Endothelial cell of umbilical vein (primary cell): ENCODE measurements at places on chromosomes 1 and 21.

DNA sequence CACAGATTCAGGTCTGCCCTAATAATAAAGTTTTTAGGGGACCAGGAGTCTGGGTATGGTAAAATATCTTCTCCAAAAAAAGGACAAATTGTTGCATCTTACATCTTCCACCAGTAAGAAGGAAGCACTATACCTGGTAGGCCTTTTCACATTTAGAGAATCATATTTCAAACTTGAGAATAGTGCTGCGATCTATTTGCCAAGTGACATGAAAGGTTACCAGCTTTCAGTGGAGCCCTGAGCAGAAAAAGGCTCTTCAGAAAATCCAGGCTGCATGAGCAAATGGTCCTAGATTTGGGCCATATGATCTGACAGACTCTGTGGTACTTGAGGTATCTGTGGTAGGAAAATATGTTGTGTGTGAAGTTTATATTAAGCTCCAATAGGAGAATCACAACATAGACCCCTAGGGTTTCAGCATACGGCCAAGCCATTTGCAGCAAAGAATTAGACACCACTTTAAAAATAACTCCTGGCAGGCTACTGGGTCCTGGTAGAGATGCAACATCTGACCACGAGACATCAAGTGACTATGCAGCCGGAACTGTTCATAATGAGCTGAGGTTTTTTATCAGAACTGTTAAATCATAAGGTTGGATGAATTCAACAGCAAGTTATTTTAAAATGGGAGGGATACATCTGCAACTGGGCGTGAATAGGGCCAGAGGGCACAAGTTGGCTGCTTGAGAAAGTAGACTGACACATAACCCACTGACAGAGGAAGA is 38.6 kb upstream of the CCDC190 start:
- no peak for DNase-seq

GRCh38 chr1:172906778-172907592 is 143.8 kb downstream of the TNFSF18 start:
- DNase-seq, result peak; percentile 96

DNA sequence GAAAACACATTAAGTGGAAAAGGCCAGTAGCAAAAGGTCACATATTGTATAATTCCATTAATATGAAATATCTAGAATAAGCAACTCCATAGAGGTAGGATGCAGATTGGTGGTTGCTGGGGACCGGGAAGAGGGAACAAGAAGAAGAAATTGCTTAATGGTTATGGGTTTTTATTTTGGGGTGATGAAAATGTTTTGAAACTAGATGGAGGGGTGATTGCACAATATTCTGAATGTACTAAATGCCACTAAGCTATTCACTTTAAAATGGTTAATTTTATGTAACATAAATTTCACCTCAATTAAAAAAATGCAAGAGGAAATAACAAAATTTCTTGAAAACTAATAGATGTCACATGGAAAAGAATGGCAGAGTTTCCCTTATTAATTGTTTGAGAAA is 6.7 kb downstream of the KIAA0040 start:
- no peak for DNase-seq

DNA sequence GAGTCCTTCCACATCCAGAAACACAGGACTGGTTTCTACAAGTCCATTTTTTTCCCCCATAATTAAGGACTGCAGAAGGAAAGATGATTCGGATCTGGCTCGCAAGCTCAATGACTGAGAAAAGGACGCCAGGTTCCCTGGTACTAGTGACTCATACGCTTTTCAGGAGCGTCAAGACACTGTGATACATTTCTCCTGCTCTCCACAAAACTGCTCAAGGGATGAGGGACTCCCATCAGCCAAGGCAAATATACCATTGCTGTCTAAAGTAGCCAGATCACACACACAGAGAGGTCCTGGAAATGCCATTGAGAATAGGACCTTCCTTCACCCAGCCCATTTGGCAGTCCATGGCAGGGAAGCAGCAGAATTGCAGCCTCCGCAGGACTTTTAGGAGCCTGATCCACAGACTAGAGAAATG is 253.6 kb upstream of the IRF2BP2 start:
- DNase-seq, result no peak

DNA sequence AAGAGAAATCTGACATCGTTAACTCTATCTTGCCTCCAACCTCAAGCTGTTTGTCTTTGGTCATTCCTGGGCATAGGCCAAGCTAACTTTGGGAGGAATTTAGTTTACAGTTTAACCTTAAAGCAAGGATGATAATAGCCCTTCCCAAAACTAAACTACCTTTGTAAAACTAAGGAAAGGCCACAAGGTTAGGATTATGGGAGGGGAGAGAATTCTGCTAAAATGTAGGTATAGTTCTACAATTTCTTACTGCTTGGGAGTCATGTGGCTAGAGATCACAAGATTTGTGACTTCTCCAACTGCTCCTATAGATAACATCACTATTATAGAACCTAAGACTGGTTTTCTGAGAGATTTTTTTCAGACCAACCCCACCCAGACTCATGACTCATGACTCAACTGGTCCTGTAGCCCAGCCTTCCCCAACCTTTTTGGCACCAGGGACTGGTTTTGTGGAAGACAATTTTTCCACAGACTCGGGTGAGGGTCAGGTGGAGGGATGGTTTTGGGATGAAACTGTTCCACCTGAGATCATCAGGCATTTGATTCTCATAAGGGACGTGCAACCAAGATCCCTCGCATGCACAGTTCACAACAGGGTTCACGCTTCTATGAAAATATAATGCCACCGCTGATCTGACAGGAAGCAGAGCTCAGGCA is 70.7 kb upstream of the MUTYH start:
- DNase-seq, result no peak

GRCh38 chr1:109847251-109847650 is 63.4 kb upstream of the CSF1 start:
- DNase-seq, result no peak

GRCh38 chr1:67256291-67257172 is 51.1 kb upstream of the IL12RB2 start:
- peak; percentile 64 for DNase-seq

DNA sequence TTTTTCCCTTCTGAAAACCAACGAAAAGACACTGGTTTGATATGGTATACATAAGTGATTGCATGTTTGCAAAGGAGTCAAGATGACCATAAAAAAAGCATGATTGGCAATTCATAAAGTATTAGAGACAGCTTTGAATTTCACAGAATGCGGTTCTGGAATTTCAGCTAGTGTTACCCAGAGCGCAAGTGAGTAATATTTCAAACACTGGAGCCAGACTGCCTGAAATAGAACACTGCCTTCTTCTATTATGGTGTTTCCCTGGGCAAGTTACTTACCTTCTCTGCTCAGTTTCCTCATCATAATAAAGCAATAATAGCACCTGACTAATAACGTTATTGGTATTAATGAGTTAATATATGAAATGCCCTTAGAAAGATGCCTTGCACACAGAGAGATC is 54.7 kb downstream of the NEGR1 start:
- DNase-seq, result no peak

GRCh38 chr1:152855661-152856060 is 4.1 kb upstream of the LCE7A start:
- DNase-seq, result no peak

- DNase-seq, result no peak
Observed at GRCh38 chr1:209662879-209663327, 10.7 kb upstream of the LAMB3 start.

DNA sequence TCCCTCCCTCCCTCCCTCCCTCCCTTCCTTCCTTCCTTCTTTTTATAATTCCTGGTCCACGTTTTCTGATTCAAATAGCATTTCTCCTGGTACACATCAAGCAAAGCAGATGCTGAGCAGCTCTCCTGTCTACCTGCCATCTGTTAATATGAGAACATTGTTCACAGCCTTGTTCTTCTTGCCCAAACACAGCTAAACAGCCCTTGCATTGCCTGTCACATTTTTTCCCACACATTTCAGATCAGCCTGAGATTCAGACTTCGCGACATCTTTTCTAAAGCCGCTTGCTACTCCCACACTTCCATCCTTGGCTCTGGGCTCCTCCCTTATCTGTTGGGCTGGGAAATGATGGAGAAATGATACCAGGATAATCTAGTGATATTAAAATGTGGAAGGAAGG is 200.5 kb downstream of the PCP4 start:
- DNase-seq, result no peak

- DNase-seq, result no peak
Observed at GRCh38 chr1:237093691-237094090, 51.7 kb downstream of the RYR2 start.

- DNase-seq, result no peak
Observed at GRCh38 chr21:26814386-26814785, 30.8 kb downstream of the ADAMTS1 start.

- no peak for DNase-seq
Observed at GRCh38 chr1:60296794-60297193, 223.2 kb upstream of the C1orf87 start.

- DNase-seq, result no peak
Observed at GRCh38 chr1:71770121-71770520, 512.2 kb downstream of the NEGR1 start.

DNA sequence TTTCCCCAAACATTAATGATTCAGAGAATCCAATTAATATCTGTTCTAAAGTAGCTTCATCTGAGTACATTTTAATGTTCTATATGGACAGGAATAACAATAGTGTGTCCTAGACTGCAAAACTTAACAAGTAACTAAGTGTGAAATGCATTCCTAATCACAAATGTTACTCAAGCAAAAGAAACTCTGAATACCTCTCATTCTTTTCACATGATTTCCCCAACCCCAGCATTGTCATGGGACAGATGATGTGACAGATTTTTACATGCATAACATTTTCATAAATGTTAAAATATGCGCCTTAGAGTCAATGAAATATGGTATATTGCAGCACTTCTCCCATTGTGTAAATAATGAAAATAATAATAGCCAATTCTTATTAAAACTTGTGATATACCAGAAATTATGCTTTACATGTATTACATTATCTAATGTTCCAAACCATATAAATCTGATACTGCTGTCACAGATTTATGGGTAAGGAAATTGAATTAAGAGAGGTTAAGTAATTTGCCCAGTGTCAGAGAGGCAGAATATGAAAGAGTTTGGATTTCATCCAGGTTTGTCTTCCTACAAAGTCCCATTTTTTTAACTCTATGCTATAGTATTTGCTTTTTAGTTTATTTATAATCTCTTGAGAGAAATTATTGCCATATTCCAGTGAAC is 269.4 kb downstream of the LRRC7 start:
- DNase-seq, result no peak

DNA sequence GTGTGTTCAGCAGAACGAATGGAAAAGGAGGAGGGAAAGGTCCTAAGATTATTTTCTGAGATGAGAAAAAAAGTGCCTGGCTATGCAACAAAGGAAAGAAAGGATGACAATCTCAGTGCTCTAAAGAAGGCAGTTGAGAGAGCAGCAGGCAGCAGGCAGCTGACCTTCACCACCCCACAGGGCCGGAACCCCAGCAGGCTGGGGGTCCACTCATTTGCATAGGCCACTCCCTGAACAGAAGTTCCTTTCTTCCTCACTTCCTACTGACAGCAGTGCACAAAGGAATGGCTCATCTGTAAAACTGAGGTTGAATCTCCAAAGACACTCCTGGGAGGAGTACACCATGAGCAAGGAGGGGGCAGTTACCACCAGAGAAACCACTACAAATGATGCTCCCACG is 41.4 kb upstream of the TNR start:
- no peak for DNase-seq

DNA sequence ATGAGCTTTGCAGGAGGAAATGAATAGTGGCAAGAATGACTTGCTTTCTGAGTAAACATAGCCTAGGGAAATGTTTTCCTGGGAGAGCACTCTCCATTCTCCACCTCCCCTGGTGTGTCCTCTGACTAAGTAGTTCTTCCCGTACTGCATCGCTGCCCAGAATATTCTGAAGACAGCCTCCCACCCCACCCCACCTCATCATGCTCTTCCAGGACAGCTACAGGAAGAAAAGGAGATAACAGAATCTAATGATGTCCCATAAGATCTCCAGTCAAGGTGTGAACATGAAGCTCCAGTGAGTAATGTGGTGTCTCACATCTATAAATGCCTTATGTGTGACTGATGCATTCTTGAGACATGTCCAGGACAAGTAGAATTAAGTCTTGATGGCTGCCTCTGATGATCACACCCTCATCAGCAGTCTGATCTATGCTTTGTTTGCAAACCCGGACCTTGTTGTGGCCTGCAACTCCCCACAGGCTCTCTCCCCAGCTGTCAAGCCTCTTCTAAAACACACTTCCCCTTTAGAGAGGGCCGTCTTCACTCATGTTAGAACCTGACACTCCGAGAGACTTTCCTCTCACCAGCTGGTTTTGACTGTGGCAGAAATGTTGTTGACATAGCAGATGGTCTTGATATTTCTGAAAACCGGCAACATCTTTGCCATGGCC is 183.0 kb downstream of the CYYR1 start:
- peak; percentile 38 for DNase-seq

DNA sequence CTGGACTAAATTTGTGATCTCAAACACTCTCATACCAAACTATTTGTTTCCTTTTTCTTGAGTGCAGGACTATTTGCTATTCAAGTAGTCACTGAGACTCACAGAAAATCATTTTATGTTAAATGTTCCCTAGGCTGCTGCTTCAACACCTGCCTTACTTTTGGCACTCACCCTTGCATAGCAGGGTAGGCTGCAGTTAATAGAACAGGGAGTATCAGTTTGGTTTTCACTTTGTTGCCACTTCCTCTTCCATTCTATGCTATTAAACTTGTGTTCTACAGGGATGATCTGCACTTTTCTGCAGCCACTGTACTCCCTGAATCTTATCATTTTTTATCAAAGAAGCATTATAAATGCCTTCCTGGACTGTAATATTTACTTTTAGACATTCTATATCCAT is 148.7 kb upstream of the PRMT6 start:
- DNase-seq, result no peak

DNA sequence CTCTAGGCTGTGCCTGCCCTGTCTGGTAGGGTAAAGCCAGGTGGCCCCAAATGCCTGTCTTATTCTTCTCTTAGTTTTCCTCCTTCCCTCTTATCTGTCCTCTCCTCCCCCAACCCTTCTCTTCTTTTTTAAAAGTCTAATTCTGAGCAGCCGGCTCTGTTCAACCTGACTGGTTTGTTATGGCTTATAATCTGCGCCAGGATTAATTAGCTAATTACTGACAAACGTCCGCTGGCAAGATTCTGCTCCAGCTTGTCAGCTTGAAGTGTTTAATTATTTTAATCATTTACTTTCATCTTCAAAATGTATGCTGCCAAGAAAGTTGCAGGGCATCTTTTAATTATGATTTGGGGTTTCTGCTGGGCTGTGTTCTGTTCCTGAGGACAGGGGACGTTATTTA is 27.2 kb upstream of the PSMB2 start:
- no peak for DNase-seq

DNA sequence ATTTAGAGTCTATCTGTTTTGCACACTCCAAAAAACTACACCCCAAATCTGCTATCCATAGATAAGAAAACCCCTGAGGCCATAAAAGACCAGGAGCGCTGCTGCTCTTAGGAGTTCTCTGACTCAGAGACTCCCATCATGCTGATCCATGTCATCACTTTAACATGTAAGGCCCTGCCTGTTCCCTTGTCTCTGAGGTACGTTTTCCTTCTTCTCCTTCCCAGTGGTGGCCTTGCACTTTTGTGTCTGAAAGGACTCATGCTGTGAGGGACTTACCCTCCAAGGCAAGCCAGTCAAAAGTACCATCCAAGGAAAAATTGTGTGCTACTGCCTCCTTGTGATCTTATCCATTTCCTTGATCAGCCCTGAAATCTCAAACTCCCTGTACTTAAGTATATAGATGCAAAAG is 427.4 kb upstream of the NCAM2 start:
- DNase-seq, result no peak
